Activated CD4-positive, alpha-beta T cell treated with anti-CD3 and anti-CD28 coated beads, Interleukin-2, amount 10 ng/mL, durations not matched to agents 24 days and 14 days (primary cell): ENCODE measurements at places on chromosomes 1 and 21.

GRCh38 chr1:151720974-151721787 lies at the start of gene RIIAD1:
RIIAD1 (plus strand) TSS chr1:151721522; CDS start chr1:151721537, 15 bp downstream.
- peak; percentile 82 for DNase-seq

GRCh38 chr1:78005755-78006154 lies 1.0 kb downstream of the DNAJB4 start:
- DNase-seq: no peak

GRCh38 chr1:79128722-79129121 lies 122.2 kb upstream of the ADGRL4 start:
- DNase-seq: no peak

GRCh38 chr1:222787729-222788128 lies 27.1 kb upstream of the DISP1 start:
- DNase-seq: no peak

GRCh38 chr1:230255116-230255515 lies 171.0 kb downstream of the PGBD5 start:
- DNase-seq: no peak

DNA sequence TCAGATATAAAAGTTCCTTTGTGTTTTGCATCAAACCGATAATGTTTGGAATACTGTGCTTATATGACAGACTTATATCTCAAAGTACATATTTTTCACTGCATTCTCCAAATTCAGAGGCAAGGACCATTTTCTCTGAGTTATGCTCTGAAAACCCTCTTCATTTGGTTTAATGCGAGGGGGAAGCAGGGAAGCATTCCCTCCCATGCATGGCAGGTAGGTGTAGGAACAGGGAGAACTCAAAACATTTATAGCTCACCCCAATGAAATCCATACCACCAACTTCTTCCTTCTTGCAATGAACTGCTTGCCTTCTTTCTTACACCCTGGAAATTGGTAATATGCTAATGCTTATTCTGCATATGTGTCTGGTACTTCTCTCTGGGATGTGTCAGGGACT lies 10.7 kb upstream of the ERICH3 start:
- no peak for DNase-seq

- no peak for DNase-seq
Observed at GRCh38 chr1:71908871-71909390, 373.4 kb downstream of the NEGR1 start.
